NCI-H524 treated with DMSO at 0.1 percent for 48 hours (cell line): ENCODE measurements at places on chromosomes 12 and 14.

GRCh38 chr14:75295061-75295461 lies 16.4 kb downstream of the FOS start:
- no peak for DNase-seq

- DNase-seq: no peak
These were observed 509.4 kb downstream of the GALC start for GRCh38 chr14:87483271-87484260.

DNA sequence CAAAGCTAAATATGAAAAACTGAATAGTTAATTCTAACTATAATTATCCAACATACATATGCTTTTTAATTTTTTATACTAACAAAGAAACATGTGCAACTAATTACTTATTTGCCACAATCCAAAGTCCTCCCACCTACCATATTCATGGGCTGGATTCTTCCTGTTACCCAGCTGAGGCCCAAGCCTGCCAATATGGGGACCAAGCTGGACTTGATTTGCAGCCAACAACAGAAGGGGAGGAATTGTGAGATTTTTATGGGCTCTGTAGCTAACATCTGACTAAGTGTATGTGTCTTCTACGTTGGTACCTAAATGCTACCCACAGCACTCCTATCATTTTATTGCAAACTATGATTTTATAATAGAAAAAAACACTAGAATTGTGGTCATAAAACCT lies 13.1 kb upstream of the ANKS1B start:
- DNase-seq: no peak

GRCh38 chr14:61257469-61258057 lies 23.6 kb downstream of the TMEM30B start:
- DNase-seq: no peak

GRCh38 chr14:63725786-63726460 lies 1.9 kb downstream of the SGPP1 start:
- DNase-seq: no peak

DNA sequence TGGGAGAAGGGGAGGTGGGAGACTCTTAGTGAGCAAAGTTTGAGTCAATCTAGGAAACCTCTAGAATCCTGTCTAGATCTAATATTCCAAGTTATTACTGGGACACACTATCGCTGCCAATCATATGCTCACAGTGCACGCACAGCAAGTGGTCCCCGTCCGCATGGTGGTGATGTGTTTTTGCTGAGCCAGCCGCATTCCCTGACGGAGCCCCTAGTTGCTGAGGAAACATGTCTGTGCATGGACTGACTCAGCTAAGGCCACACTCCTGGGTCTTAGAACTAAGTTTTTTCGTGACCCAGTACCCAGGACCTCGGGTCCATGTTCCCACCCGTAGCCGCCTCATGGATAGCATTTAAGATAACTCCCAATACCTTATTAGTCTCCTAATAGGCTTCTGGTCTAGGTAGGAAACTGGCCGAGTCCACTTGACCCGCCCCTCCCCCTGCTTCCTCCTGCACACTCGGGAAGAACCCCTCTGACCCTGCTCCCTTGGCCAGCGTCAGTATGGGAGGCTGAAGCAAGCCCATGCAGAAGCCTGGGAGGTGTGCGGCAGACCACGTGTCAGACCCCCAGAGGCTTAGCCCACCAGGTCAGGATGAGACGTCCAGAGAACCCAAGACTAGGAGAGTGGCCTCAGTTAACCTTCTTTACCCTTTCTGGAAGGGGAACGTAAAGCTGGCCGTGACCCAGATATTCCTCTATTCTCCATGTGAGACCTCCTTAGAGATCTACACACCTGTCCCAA lies 200.5 kb downstream of the ETV6 start:
- no peak for DNase-seq

DNA sequence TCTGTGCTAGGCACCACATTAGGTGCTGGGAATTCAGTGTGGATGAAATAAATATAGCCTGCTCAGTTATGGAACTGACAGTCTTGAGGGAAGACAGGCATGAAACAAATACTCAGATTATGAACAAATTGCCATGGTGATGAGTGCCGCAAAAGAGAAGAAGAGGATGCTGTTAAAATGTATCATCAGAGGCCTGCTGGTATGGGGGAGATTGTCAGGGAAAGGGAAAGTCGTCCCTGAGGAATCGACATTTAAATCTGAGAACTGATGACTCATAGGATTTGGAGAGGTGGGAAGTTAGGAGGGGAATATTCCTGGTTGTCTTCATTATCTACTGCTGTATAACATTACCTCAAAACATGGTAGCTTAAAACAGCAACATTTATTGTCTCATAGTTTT lies 42.0 kb downstream of the PPP1R36 start:
- no peak for DNase-seq

DNA sequence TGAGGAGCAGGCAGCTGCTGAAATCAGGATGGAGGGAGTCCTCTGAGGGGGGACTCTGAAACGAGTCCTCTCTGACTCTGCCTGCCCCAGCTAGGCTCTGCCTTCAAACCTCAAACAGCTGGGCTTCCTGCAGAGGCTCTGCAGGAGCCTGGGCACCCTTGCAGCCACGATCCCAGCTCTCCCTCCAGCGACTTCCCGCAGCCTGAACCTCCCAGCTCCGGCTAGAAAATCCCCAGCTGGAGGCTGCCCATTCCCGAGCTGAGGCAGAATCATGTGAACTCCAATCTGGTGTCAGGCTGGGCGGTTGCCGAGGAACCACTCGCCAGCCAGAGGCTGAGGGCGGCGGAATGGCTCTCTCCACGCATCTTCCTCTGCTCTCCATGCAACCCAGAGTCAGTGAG lies at the start of gene GPR68:
GPR68 (minus strand) TSS at position 204 of the 401 bp plus-strand sequence. CDS start 9,654 bp downstream, outside the sequence.
- peak; percentile 65 for DNase-seq
